ENCODE measurements at places on chromosomes 1 and 21.

DNA sequence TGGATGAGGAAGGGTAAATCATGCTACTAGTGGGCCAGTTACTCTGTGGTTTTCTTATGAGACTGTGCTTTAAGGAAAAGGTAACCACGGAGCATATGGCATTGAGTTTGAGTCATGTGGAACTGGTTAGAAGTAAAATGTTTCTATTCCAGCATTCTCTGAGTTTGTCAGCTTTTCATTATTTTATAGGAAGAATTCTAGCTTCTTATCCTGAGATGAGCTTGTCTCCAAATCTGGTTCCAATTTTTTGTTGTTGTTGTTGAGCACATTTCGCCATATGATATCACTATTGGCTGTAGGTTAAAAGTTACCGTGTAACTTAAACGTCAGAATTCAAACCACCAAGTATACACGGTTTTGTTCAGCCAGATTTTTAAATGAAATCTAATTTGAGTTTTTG is 69.9 kb downstream of the ATF6 start:
- DNase-seq = no peak

DNA sequence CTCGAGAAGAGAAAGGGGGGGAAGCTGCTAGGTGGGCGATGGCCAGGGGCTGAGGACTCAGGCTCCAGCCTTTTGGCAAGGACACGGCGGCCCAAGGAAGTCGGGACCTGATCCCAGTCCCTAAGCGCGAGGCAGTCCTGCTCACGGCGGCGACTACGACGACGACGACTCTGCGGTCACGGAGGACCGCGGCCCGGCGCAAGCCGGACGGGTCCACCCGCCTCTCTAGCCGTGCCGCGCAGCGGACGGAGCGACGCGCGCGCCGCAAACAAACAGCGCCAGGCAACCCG is 401 bp downstream of the WNT9A start:
- DNase-seq = no peak

- DNase-seq = no peak
Measured at GRCh38 chr1:107359472-107360241, 218.8 kb downstream of the NTNG1 start.

DNA sequence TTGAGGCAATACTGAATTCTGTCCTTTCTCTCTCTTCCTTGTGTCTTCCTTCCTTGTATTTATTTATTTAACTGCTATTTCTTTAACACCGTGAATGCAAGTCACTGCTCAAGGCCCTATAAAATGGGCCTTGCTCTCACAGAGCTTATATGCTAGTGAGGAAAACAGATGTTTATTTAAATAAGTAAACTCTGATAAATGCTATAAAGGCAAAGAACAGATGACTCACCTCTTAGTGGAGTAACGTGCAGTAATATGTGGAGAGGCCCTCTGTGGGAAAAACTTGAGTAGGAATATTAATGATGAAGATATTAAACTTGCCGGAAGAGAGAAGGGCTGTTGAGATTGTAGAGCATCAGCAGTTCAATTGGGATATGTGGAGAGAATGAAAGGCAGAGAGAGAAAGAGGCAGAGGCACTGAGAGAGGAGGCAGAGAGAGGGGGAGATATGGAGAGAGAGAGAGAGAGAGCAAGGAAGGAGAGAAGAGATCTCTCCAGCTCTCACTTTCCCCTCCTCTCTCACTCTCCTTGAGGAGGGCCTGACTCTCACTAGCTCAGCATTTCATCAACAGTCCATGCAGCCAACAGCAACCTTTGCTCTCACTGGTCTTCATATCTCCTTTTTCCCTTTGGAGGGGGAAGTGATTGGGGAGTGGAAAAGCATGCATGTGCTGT is 322.2 kb downstream of the LMX1A start:
- DNase-seq = no peak

DNA sequence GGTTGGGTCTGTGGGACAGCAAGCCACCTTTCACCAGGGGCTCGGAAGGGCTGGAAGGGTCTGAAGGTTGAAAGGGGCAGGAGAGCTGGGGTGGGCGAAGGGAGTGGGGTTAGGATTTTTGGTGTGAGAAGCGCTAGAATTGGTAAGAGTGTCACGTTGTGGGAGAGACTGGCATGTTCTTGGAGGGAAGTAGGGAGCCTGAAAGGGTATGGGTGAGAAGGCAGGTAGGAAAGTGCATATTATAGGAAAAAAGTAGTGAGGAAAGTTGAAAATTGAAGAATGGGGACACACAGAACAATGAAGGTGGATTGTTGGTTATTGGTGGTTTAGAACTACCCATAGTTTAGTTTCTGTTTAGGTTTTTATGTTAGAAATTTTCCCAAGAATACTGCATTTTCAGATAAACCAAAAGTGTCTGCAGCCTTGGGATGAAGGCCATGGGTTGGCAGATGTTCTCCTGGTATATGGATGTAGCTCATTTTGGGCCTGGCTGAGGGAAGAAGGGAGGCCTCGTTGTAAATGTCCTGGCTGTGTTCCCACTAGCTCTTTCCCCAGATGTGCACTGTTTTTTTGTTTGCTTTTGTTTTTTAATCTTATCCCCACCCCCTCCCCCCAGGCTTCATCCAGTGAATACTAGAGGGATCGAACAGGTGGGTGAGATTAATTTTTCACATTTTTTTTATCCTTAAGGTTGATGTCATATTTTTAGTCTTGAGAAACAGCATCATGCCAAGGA is 1.2 kb downstream of the LRRC42 start:
- DNase-seq = no peak

GRCh38 chr1:242623119-242623518 is 98.6 kb upstream of the PLD5 start:
- DNase-seq = no peak

DNA sequence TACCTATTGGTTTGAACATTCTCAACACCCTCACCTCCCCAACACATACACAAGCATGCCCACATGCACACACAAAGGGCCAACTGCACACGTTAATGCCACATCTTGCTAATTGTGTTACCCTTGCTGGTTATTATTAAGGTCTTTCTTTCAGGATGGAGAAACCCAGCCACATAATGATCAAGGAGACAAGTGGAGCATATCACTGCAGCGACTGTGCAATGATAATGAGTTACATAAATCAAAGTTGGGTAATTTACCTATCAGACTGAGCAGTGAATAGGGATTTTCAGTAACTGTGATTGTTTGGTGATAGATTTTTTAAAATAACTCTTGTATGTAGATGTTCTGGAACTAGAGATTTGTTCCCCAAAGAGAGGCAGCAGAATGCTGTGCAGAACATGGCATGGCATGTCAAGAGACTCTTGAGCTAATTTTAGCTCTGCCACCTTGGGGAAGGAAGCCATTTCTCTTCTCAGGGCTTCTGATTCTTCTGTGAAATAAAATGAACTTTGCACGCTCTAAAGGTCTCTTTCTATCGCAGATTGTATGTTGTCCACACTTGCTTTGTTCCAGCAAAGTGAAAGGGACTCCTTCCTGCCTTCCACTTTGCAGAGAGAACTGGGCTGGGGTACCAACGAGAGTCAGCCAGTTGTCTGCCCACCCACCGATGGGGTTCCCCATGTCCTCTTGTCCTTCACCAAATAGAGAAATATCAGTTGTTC is 126.0 kb upstream of the CAMK1G start:
- DNase-seq = no peak

DNA sequence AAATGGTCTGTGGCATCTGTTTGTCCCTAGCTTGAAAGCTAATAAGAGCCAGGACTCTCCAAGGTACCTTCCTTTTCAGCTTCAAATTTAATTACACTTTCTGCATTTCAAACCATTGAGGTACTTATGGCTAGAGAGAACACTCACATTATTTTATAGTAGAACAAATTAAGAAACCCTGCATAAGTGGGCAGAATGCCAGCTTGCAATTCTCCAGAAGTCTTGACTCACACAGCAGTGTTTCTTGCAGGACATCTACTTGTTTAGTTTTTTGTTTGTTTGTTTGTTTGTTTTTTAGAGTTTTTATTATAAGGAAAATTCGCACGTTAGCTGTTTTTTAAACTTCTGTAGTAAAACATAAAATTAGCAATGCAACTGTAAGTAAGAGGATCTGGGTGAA is 397.2 kb downstream of the NEGR1 start:
- no peak for DNase-seq

DNA sequence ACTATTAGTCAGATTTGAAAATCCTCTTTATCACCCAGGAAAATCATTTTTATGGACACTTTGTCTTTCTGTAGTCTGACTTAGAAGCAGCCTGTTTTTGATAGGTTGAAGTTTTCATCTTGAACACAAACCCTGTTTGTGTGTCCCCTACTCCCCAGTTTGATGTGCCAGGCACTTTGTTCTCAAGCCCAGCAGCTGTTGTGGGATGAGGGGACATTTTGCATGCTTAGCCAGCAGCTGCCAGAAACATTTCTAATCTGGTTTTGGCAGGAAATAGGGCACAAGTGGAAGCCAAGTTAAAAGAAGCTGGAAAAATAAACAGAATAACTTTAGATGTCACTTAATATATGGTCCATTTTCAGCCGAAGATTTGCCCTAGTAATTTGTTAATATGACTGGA is 29.9 kb downstream of the ACTN2 start:
- no peak for DNase-seq

GRCh38 chr1:66542811-66543767 is 9.1 kb downstream of the SGIP1 start:
- no peak for DNase-seq

- no peak for DNase-seq
Measured at GRCh38 chr1:5905436-5905835, 86.8 kb downstream of the NPHP4 start.

- no peak for DNase-seq
Measured at GRCh38 chr1:22963044-22963677, 9.5 kb downstream of the LACTBL1 start.

GRCh38 chr21:43201491-43201890 is 32.7 kb downstream of the CRYAA start:
- DNase-seq = no peak

- DNase-seq = no peak
Measured at GRCh38 chr1:100354971-100355394, 2.7 kb downstream of the CDC14A start.

DNA sequence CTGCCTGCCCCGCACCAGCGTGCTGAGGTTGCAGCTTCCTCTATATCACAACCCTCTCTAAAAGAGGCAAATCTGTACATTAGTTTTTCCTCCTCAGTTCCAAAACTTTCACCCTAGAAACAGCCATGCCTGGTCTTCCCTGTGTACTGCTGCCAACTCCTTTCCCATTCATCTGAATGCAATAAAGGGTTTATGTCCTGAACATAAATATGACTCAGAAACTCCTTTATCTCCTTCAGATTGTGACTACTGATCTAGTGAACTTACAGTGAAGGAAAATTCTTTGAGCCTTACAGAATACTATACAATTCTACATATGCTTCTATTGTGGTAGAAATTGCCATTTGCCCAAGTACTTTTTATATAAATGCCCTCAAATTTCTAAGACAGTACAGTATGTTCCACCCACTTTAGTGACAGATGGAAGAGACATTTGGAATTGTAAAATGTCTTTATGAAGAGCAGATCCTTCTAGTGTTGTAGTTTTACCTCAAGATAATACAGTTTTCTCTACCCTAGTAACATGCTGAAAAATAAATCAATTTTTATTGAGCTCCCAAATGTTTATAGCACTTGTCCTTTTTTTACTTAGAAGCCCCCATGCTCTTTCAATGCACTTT is 345.1 kb upstream of the SNX7 start:
- no peak for DNase-seq

GRCh38 chr1:93111065-93111464 is 32.0 kb downstream of the MTF2 start:
- DNase-seq = no peak

DNA sequence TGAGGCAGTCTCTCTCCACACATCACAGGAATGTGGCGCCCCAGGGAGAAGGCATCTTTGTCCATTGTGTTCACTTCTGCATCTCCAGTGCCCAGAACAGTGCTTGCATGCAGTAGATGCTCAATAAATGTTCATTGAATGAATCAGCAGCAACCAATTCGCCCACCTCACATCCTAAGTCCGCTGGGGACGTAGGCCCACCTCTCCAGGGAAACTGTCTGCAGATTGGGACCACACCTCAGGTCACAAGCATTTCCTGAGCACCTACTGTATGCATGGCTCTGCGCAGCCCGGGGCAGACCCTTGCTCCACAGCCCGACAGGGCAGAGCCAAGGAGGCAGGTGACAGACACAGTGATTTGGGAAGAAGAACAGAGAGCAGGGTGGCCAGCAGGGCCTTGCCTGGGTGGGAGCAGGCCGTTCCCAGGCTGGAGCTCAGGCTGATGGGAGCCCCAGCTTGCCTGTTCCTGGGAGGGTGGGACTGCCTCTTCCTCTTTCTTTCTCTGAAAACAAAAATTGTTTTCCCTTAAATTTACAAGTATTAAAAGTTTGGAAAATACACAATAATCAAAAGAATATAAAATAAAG is 25.8 kb upstream of the RUNX3 start:
- DNase-seq = no peak

DNA sequence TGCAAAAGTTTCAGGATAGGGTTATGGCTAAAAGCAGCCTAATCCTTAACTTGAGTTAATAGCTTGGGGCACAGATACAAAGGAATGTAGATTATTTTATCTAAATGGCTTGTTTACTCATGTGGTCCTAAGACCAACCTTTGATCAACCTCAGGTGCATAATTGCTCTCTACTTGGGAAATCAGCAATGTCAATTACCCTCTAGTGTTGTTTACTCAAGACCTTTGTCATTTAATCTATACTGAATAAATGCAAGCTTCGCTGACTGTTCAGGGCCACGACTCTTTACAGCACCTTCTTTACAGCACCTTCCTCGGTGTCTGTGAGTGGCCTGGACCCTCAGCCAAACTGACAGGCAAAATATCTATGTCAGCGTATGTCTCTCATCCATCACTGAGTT is 217.5 kb upstream of the MAP1LC3C start:
- no peak for DNase-seq

DNA sequence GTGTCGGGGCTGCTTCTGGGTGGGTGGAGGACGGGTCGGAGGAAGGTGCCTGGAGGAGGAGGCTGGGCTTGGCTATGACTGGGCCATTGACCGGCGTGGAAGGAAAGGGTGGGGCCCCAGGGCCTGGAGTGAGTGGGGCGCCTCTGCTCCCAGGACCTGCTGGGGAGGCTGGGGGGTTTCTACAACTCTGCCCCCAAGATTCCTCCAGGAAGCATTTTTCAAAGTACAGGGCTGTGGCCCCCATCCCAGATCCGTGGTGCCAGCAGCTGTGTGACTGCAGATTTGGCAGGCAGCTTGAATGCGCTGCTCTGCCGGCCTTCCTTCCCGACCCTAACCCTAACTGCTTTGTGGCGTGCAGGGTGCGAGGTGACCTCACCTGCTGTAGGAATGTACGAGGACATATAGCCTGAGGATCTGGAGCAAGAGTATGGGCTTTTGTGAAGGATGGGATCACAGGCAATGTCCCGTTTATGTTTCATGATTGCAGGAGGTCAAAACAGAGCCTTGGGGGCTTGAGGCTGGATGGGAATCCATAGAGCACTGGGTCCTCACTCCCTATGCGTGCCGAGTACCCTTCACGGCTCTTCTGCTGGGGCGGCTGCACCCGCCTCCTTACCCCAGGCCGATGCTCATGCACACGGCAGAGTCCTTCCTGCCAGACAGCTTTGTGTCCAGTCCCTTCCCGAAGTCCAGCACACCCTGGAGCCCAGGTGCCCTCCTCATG is 24.7 kb downstream of the TRPM2 start:
- DNase-seq = no peak

- no peak for DNase-seq
Measured at GRCh38 chr1:216046336-216046735, 376.9 kb downstream of the USH2A start.

All from stimulated activated CD4-positive, alpha-beta T cell treated with anti-CD3 and anti-CD28 coated beads, Interleukin-15, amount 100 ng/mL, for 1 hour (primary cell).